Stimulated activated CD4-positive, alpha-beta T cell treated with anti-CD3 and anti-CD28 coated beads, Interleukin-15, amount 100 ng/mL, for 24 hours (primary cell): ENCODE measurements at places on chromosomes 3 and 15.

- DNase-seq = no peak
These were observed 20.7 kb downstream of the PPP1R2 start for GRCh38 chr3:195522254-195523023.

- no peak for DNase-seq
These were observed 348.5 kb upstream of the POU1F1 start for GRCh38 chr3:87624860-87625259.

- DNase-seq = no peak
These were observed 45.5 kb downstream of the CTNNB1 start for GRCh38 chr3:41244620-41245336.

DNA sequence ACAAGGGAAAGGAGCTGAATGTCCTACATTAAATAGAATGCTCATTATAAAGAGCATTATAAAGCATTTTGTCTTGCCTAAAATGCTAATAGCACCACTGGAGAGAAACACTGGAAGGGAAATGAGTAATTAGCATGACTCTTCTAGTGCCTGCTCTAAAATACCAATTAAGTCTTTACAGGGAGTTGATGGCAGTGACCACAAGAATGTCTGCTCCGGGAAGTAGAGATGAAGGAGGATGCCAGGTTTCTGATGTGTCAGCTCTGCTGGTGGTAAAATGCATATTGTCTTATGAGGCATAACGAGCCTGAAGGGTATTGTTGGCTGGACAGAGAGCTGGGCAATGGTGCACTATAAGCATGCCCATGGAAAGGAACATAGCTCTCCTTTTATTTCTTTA lies 49.5 kb downstream of the MYLK start:
- no peak for DNase-seq

GRCh38 chr3:130426206-130426605 lies 80.7 kb downstream of the COL6A5 start:
- no peak for DNase-seq

DNA sequence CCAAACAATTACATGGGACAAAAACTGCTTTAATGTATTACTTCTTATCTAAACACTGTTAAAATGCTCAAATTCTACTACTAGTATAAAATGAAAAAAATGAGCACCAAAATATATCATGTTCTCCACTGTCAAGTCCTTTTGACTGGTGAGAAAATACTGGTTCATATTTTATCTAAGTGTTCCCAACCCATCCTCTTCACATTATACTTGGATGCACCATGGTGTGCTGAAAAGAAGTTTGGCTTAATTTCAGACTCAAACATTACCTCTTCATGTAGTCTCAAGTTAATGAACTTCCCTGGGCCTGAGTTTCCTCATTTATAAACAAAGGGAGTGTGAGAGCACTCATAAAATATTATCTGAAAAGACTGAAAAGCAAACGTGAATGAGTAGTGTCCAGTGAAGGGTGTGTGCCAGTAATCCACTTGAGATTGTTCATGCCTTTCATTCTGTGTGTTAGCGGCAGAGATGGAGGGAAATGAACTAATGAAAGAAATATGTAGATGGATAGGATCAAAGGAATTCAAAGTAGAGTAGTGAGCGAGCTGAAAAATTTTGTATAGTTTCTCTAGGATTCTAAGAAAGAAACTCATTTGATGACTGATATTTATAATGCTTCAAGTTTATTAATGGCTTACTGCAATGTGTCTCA lies 263.2 kb downstream of the NLGN1 start:
- DNase-seq = no peak

DNA sequence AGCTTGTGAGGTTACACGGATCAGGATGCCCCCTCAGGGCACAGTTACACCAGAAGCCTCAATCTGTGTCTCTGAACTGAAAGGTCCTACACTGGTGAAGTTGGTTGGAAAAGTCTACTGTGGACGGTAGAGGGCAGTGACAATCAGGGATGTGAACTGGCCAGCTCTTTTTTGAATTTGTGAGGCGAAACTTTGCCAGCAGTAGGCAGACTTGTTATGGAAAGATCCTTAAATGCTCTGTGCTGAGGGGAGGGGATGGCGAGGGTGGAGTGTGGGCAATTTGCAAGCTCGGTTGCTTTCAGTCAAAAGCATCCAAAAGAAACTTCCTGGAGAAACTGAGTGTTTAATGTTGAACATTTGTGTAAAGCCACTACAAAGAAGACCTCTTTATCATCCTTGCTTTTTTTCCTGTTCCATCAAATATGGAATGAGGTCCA lies 127.4 kb upstream of the ABHD17C start:
- DNase-seq = peak; percentile 30

DNA sequence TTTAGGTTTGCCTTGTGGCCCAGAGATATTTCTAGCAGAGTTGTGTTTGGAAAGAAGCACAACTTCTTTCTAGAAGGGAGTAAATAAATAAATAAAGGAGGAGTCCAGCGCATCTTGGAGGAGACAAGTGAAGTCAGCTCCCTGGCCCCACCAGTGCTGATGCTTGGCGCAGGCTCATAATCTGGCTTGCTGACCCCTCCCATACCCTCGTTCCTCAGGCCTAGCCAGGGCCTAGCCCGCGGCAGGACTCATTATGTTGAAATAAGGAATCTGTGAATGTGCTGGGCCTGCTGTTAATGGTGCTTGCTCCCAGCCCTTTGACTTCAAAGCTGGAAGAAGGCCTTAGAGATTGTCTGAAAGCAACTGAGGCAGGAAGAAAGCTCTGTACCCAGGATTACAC lies 3.1 kb downstream of the ZNF710 start:
- no peak for DNase-seq

- no peak for DNase-seq
These were observed 94.5 kb downstream of the FBN1 start for GRCh38 chr15:48550822-48551525.

- DNase-seq = no peak
These were observed 190.3 kb upstream of the CDIN1 start for GRCh38 chr15:36389107-36389506.
